ENCODE measurements at places on chromosomes 5 and 9. TPM values are rescaled to one million over a fixed set of nuclear protein-coding genes. Genes with fewer than 3 reads are reported as not detected.

GRCh38 chr9:134912126-134912840 is 5.4 kb downstream of the FCN1 start:
- no peak overlapping the region for H3K27ac ChIP-seq
- H3K4me1 ChIP-seq: no peaks in the 10 kb centered on the region
- no peak overlapping the region for H3K4me3 ChIP-seq

SHOC1 gene
- total RNA-seq: not detected

SPARC gene
- 55.2 TPM for total RNA-seq

SEMA6A gene
- total RNA-seq: 105 TPM

DNA sequence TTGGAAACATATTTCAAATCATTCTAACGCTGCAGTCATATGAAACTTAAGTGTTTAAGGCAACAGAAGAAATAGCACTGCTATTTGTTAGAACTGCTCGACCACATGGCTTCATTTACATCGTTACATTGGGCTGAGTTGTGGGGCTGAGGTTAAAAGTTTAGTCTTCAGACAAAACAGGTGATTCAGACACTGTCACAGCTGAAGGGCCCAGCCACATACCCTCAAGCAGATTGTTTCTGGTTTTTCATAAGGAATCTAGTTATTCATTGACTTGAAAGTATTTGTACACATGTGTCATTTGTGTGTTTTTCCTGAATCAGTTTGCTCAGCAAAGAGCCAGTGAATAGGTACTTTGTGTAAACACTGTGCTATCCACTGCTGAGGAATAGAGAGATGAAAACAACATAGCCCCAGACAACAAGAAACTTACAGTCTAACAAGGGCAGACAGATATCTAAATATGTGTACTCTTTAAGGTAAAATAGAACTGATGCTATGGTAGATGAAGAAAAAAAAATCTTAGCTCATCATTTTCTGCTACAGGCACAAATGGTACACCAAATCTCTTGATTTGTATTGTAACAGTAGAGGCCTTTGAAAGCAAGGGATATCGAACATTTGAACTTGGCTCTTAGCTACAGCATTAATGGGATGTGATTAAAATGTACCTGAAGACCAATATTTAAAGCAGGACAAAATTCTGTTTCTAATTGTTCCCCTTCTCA is 357.6 kb upstream of the RPS23 start:
- H3K36me3 ChIP-seq: no peaks in the 10 kb centered on the region
- H3K4me1 ChIP-seq: peaks cover 46% of the 10 kb centered on the region
- H3K4me3 ChIP-seq: no peak overlapping the region
- H3K27ac ChIP-seq: peak overlapping the region; percentile 90

GRCh38 chr5:158468444-158468843 is 609.5 kb upstream of the CLINT1 start:
- H3K27ac ChIP-seq: no peak overlapping the region
- peaks cover 30% of the 10 kb centered on the region for H3K27me3 ChIP-seq
- H3K4me1 ChIP-seq: peaks cover 14% of the 10 kb centered on the region
- DNase-seq: no peak
- H3K36me3 ChIP-seq: no peaks in the 10 kb centered on the region

- no peaks in the 10 kb centered on the region for H3K4me1 ChIP-seq
- no peak overlapping the region for H3K27ac ChIP-seq
- DNase-seq: no peak
- H3K27me3 ChIP-seq: peaks cover 12% of the 10 kb centered on the region
Measured at GRCh38 chr5:136425921-136426320, 60.6 kb upstream of the TRPC7 start.

- peaks cover 6% of the 10 kb centered on the region for H3K27me3 ChIP-seq
- peaks cover 37% of the 10 kb centered on the region for H3K4me1 ChIP-seq
- peaks cover 10% of the 10 kb centered on the region for H3K36me3 ChIP-seq
- peak overlapping the region; percentile 94 for H3K27ac ChIP-seq
- H3K4me3 ChIP-seq: peak overlapping the region; percentile 93
Measured at GRCh38 chr9:87498046-87498810, 561 bp downstream of the DAPK1 start.

PCDHGA6 gene
- 0.80 TPM for total RNA-seq

DNA sequence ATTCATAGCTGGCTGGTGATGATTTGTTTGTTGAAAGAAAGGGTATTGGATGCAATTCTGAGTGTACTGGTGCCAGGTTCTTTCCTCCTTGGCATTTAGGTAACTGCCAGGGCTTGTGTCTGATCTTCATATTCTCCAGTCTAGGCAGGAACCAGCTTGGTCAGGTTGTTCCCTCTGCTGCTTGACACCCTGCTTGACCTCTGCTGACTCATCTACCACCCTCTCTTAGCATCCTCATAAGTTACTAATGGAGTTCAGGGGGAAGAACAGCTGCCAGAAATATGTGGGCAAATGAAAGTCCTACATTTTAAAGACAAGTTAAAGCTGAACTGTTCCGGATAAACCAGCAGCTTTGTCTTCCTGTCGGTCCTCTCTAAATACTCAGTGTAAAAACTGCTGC is 116.1 kb upstream of the TNC start:
- H3K4me3 ChIP-seq: no peak overlapping the region
- no peak for DNase-seq
- H3K36me3 ChIP-seq: no peaks in the 10 kb centered on the region

GRCh38 chr5:67487862-67488261 is 291.3 kb upstream of the CD180 start:
- no peak overlapping the region for H3K4me3 ChIP-seq
- H3K4me1 ChIP-seq: peaks cover 2% of the 10 kb centered on the region
- H3K27ac ChIP-seq: no peak overlapping the region
- DNase-seq: no peak
- no peaks in the 10 kb centered on the region for H3K36me3 ChIP-seq

Measured in progenitor cell of endocrine pancreas (in vitro differentiated cells).